Sciatic nerve (tissue), 2 donors: ENCODE measurements at places on chromosomes 1 and 21.

DNA sequence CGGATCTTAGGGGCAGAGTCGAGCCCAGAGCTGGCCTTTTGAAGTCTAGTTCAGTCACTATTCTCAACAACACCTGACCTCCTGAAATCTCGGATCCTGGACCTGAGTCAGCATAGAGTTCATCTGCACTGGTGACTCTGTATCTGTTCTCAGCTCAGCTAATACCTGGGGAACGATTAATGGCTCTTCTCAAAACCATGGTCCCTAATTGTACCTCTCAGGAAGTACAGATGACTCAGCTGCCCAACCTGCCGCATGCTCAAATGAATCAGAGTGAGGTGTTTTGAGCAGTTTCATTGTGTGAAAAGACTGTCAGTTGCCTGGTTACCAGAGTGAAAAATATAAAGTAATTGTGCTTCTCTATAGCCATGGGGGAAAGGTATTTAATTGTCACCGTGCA, 89.2 kb downstream of the SLC35F3 start:
- no peak for DNase-seq

GRCh38 chr1:17735348-17735747, 19.8 kb upstream of the ACTL8 start:
- DNase-seq = no peak

- DNase-seq = no peak
These were observed 78.5 kb downstream of the ITPKB start for GRCh38 chr1:226660410-226661182.

DNA sequence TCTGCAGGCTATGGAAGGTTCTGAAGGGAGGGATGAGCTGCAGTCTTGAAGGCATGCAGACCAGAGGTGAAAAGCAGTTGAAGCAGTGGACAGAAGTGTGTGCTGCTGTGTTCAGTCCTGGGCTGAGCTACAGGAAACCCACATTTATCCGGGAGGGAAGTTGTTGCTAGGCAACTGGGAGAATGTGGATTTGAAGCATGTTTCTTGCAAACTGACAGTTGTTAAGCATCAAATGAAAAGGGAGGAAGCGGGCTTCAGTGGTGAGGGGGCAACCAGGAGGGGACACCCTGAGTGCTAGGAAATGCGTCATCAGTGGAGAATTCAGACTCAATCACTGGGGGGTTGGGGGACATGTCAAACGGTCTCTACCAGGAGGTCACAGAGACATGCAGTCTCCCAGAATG, 28.7 kb downstream of the ABCA4 start:
- DNase-seq = no peak

- DNase-seq = no peak
These were observed 230.9 kb downstream of the DUSP10 start for GRCh38 chr1:221510793-221511503.

GRCh38 chr1:115946116-115946515, 30.2 kb upstream of the SLC22A15 start:
- DNase-seq = no peak

DNA sequence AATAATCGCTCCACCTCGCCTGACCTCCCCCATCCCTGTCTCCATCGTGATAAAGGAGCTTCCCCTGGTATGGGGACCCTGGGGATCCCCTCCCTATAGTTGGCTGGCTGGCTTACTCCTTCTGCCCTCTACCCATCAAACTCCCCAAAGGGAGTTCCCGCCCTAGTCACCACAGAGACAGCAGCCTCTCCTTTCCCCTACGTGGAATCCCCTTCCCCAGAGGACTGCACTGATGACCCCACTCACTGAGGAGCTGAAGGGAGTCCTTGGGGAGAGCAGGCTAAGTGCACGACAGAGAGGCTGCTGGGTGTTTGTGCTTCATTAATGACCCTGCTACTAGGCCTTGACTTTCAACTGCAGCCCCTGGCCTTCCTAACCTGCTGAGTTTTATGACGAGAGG, 1.9 kb downstream of the CADM3 start:
- DNase-seq = no peak

- no peak for DNase-seq
These were observed 34.4 kb downstream of the FH start for GRCh38 chr1:241485145-241485544.

DNA sequence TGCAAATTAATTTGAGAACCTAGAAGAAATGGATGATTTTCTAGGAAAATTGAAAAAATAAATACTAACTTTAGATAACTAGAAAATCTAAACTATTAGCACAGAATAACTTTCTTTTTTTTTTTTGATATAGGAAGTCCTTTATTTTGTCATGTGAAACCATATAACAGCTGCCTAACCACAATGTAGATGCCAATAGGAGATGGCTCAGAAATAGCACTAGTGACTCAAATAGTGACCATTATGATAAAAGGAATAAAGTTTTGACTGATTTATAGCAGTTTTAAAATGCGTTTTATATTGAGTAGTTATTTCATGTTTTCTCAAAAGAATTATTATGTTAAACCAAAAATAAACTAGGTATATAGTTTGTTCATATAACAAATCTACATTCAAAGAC, 158.0 kb upstream of the CACYBP start:
- no peak for DNase-seq
